ENCODE measurements at places on chromosomes 1 and 21.

DNA sequence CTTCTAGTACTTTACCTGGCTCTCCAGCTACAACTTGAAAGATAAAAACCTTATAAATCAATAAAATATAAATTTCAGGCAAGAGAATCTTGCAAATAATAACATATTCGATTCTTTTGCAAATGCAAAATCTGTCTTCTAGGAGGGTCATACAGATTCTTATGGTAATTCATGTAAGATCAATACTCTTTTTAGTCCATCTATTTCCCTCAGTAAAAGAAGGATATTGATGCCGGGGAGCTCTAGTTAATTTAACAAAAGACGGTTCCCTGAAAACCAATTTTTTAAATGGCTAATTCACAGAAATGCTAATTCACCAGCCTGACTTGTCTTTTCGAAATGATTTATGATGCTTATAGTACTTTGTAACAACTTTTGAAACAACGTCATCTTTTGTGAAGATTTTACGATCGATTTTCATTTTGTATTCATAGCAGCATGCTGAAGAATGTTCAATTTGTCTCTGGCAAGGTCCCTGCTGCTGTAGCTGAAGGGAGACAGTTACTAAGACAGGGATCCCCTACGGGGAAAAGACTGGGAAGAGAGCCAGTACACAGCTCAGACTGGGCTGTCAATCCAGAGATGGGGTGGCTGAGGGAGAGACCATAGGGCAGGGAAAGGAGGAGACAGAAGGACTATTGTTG lies 90.6 kb upstream of the SPAG17 start:
- no peak for DNase-seq

DNA sequence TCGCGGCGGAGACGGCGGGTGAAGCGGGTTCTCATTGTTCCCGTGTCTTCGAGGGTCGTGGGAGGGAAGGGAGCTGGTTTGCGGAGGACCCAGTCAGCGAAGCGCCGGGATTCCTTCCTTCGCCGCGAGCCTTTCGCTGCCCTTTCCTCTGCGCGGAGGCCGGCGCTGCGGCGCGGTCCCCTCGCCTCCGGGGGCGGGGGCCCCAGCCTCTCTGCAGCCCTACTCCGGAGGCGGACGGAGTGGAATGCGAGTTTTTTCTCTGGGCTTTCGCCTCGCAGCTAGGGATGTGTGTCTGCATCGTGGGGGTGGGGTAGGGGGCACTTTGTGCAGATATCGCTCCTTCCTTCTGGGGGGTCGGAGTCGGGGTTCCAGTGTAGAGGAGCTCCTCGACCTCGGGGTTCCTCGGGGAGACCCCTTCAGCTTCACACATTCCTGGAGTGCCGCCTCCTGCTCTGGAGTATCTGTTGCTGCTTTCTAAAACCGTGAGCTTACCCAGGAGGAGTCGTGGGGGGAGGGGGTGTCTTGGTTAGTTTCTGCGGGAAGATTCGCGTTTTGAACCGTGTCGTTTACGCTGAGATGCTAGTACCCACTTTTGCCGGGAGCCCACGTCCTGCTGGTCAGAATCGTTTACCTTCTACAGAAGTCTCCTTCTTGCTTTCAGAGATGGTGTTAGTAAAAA lies 595 bp downstream of the RNF2 start:
- no peak for DNase-seq

DNA sequence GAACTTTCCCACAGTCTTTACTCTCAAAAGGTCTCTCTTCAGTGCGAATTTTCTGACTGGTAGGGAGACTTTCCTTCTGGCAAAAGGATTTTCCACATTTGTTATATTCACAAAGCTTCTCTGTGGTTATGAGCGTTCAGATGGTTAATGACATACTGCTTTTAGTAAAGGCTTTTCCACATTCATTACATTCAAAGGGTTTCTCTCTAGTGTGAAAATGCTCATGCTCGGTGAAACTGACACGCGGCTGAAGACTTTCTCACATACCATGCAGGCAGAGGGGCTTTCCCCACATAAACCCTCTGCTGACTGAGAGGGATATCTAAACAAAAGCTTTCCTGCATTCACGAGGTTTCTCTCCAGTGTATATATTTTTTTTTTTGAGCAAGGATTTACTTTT lies 9.9 kb upstream of the KLF18 start:
- no peak for DNase-seq

- no peak for DNase-seq
Observed at GRCh38 chr1:89331890-89332289, 32.0 kb upstream of the GBP6 start.

- no peak for DNase-seq
Observed at GRCh38 chr1:87278825-87279535, 49.7 kb upstream of the LMO4 start.

- DNase-seq: no peak
Observed at GRCh38 chr1:167748906-167749305, 27.1 kb downstream of the MPZL1 start.

DNA sequence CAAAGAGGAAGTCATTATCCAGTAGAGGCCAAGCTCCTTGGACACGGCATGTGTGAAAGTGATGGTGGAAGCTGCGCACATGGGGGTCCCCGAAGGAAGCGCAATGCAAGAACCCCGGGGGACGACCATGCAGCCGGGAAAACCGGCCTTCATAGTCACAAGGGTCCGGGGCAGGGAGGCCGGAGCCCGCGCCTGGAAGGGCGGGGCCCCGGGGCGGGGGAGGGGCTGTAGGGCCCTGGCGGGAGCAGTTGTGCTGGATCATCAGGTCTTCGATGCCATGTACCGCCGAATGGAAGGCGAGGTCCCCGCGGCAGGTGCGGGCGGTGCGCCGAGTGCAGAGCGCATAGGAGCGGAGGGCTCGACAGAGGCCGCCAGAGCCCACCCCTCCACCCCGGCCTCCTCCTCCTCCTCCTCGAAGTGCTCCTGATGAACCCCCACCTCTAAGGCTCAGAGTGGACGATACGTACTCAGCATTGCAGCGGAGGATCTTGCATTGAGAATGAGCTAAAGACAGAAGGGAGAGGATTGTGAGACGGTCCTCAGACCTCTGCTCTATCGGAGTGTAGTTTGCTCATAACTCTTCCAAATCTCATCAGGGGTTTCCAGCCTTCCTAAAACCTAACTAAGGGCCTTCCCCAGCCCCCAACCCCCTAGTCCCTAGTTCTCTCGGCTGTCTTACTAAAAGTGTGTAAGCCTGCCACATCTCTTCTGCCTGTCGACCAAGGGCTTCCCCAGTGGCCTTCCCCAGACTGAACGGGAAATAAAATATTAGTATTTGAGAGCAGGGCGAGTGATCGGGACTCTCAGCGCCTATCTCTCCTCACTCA lies 2.1 kb downstream of the HJV start:
- DNase-seq: no peak

- DNase-seq: no peak
Observed at GRCh38 chr1:10267921-10268320, 57.6 kb downstream of the KIF1B start.

- DNase-seq: no peak
Observed at GRCh38 chr1:88398338-88398737, 285.7 kb upstream of the PKN2 start.

DNA sequence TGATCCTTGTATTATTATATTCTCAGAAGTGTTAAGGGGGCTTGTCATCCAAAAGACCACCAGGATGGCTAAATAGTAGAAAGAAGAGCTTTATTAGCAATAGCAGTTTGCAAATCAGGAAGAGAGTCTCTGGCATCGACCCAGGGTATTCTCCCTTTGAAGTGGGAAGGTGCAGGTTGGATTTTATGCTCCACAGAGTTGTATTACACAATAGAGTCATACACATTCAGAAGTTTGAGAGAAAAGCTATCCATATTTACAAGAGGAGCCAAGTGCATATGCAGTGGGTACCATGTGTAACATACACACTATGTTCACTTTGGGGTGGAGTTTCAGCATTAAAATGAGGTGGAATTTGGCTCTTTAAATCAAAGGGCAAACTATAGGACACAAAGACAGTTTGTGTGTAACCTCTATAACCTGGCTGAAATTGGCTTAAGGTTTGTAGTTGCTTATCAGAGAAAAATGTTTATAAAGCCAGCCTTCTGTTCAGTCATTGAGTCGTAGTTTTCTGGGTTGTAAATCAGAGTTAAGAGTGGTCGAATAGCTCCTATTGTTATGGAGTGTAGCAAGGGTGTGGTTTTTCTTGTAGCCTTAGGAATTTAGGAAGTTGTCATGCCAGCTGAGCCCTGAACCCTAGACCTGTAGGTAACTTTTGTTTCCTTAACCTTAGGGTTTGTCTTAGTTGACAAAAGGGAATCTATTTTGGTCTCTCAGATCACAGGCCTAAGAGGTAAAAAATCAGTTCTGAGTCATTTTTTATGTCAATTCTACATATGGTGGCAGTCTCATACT lies 125.3 kb downstream of the DNM3 start:
- DNase-seq: no peak

DNA sequence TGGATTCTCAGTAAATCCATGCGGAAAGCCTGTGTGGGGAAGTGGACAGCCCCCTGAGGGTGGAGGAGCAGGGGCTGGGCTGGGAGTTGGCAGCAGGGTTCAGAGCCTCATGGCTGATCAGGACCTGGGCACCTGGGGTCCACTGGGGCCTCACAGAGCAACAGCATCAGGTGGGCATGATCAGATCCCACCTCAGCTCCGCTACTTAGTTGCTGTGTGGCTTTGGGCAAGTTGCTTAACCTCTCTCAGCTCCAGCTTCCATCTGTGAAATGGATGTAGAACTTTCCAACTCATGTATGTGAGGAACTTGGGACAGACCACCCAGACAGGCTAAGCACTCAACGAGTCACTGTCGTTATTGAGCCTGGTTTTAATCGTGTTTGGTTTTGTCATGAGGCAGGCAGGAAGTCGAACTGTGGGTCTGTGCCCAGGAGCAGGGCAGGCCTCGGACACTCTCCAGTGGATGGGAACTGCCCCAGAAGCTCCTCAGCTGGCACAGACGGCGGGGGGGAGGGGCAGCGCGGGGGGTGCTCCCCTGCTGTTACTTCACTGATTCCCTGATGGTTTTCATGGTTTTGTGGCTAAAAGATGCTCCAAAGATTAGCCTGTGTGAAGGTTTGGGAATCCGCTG lies 155.8 kb upstream of the TMEM51 start:
- no peak for DNase-seq

GRCh38 chr1:218851586-218851985 lies 322.1 kb upstream of the LYPLAL1 start:
- DNase-seq: no peak

GRCh38 chr1:20070357-20070756 lies 363 bp downstream of the PLA2G5 start:
- no peak for DNase-seq

DNA sequence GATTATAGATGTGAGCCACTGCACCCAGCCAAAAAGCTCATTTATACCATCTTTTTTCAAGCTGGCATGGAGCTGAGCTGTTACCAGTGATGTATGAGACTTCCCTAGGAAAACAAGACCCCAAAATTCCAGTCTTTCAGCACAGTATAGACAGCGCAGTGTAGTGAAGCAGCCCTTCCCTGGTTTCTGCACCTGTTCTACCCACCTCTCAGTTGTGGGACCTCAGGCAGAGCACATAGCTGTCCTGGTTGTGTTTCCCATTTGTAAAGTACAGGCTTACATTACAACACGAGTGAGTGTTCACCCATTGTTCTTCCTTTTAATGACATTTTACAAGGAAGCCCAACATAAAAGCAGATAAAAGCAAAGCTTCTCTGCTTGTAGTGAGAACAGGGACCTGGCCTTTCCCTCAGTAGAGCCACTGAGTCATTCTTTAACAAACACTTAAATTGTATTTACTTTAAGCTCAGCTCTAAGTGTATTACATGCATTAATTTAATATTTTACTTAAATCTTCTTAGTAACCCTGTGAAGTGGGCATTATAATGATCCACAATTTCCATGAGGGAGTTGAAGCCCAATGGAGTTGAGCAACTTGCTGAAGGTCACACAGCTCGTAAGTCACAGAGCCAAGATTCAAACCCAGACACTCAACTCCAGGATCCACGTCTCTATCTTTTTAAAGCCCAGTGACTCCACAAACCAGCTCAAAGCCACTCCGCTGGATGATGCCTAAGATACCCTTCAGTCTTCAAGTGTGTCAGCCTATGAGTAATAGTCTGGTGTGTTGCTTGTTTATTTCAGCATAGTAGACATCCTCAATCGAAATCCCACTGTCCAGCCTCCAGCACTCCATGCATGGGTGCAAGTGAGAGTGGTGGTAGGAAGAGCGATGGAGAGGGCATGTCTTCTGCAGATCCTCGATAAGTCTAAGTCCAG lies 40.5 kb upstream of the CAPZB start:
- DNase-seq: no peak

DNA sequence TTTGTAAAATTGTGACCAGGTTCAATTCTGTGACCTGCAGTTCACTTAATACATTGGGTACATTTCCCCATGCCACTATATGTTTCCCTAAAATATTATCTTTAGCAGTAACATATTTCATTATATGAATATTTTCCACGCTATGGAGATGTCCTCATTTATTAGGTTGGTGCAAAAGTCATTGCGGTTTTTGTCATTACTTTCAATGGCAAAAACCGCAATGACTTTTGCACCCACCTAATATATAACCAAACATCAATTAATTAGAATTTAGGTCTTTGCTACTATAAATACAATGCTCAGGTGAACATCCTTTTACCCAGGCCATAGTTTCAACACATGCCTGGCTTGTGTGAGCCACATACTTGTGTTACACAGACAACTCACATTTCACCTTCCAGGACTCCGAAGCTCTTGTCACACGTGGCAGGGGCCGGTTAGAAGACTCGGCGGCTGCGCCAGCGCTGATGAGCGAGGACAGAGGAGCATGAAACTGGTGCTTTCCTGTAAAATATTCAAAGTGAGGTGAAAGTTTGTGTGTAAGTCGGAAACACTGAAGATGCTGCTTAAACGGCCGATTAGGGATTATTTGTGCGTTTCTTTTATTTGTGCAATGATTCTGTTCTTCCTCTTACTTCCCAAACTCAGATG lies 215.5 kb downstream of the KIF26B start:
- no peak for DNase-seq

All from occipital lobe (tissue), 3 donors.